ENCODE measurements at places on chromosomes 7 and 10.

GRCh38 chr10:9781666-9782065 is 1236.0 kb upstream of the CELF2 start:
- DNase-seq = no peak

- DNase-seq = no peak
These were observed 182.1 kb upstream of the NAMPT start for GRCh38 chr7:106466867-106467266.

DNA sequence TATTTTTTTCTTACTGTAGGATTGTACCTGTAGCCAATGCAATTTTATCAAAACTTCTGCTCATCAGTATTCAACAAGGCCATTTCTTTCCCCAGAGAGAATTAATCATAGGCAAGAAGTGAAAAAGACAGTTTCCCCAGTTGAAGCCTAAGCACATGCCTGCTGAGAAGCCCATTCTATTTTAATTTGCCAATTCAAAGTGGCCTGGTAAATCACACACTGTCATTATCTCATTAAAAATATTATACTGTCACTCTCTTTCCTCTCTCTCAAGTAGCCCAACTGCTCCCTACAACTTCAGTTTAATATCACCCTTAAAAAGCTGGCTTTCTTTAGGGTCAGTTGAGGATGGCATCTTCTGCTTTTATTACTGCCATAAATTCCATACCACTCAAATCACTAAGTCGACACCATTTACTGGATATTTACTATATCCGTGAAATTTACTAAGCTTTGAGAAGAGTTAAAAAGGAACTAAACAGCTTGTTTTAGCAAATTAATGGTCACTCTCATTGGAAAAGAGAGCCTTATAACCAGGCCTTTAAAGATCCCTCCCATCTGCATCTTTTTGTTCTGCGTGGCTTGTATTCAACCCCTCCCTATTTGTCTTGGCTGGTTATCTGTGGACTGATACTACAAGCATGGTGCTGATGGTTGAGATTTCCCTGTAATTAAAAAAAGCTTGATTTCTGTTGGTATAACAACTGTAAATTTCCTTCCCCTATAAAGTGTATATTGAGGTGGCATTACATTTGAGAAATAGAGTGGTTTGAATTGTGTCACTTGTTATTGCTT is 30.6 kb downstream of the COL28A1 start:
- no peak for DNase-seq

DNA sequence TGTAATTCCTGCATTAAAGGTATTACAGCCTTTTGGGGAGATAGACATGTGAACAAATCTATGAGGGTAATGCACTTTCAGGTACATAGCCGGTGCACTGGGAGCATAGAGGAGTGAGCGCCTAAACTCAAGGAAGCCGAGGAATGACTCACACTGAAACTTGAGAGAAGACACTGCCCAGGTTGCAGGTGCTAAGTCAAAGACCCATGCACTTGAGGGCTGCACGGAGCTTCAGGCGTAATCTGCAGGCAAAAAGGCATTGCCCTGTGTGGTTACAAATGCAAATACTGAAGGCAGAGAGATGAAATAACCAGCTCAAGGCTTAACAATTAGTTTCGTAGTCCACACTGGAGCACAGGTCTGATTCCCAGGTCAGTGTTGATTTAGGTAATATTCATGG is 51.0 kb upstream of the OSBPL3 start:
- no peak for DNase-seq

DNA sequence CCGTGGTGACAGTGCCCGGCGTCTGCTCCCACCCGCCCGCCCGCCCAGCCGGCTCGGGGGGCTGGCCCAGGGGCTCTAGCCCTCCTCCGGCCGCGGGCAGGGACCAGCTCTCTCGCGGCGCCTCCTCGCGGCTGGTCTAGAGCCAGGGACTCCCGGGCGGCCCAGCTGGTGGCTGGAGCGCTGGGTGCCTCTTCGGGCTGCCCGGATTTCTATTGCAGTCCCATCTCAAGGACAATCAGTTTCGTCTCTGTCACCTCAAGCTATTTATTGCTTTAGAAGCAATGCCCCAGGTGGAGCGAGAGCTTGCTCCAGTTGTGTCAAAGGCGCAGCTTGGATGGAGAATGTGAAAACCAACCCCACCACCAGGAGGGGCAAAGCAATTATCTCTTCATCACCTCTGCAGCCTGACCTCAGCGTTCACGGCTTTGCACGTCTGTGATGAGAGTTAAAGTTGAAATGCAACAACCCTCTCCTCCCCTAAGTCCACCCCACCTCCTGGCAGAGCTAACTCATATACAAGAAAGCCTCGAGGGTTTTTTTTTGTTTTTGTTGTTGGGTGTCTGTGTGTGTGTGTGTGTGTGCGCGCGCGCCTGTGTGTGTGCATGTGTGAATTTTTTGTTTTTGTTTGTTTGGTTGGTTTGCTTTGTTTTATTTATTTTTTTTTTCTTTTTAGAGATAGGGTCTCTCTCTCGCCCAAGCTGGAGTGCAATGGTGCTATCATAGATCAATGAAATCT is at the start of gene ITGA8:
Gene ITGA8, minus strand, starts transcription at position 24 of the 736 bp plus-strand sequence. CDS start 151 bp downstream, outside the sequence.
- peak; percentile 90 for DNase-seq

DNA sequence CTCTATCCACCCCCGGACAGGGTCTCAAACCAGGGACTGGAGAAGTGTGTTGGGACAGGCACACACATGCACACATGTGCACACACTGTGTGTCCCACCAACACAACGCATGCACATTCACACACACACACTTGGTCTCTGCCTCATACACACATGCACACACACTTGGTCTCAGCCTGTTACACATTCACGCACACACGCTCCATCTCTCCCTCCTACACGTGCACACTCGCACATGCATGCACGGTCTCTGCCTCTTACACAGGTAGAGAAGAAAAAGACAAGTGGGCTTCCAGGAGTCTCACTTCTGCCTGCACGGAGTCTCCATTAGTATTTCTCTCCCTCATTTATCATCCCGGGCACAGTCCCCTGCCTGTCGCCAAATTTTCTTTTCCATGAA is 171.2 kb downstream of the EBF3 start:
- DNase-seq = no peak

DNA sequence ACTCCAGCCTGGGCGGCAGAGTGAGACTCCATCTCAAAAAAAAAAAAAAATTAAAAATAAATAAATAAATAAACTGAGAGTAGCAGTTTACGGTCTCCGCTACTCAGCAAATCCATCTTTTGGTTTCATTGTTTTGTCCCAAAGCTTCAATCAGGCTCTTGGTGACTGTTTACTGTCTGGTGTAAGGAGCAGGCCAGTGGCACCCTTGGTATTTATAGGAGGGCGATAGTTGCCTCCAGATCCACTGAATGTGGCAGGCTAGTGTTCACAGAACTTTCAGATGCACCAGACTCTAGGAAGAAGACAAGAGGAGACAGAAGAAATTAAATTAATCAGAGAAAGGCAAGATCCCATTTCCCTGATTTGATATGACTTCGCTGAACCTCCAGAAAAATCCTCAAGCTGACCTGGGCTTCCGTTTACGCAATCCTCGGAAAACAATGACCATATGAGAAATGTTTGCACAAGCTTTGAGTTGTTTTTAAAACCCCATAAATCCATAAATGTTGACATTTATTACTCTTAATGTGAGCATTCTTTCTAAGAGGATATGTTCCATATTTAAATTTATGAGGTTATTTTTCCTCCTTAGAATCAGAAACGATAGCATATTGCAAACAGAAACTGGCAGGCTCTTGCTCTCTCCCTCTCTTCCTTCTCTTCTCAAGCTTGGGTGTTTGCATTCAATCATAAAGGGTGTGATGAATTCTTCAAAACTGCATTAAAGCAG is 7.1 kb upstream of the MUC3A start:
- no peak for DNase-seq

- peak; percentile 88 for DNase-seq
These were observed 254.8 kb downstream of the INHBA start for GRCh38 chr7:41448104-41448503.

DNA sequence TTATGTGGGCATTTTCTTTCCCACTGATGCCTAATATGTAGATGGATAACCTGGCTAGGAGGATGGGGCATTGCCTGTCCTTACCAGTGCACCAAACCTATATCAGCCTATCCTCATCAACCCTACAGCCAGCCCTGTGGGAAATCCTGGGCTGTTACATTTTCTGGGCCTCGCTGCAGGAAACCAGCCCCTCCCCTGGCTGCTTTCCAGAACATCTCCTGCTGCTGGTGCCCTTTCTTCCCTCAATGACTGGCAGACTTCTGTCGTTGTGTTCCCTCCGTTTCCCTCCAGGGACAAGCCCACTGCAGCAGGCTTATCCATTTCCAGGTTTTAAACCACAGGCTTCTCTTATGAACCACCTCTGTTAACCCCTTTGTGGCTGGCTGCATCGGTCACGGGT is 486.1 kb upstream of the COBL start:
- no peak for DNase-seq

DNA sequence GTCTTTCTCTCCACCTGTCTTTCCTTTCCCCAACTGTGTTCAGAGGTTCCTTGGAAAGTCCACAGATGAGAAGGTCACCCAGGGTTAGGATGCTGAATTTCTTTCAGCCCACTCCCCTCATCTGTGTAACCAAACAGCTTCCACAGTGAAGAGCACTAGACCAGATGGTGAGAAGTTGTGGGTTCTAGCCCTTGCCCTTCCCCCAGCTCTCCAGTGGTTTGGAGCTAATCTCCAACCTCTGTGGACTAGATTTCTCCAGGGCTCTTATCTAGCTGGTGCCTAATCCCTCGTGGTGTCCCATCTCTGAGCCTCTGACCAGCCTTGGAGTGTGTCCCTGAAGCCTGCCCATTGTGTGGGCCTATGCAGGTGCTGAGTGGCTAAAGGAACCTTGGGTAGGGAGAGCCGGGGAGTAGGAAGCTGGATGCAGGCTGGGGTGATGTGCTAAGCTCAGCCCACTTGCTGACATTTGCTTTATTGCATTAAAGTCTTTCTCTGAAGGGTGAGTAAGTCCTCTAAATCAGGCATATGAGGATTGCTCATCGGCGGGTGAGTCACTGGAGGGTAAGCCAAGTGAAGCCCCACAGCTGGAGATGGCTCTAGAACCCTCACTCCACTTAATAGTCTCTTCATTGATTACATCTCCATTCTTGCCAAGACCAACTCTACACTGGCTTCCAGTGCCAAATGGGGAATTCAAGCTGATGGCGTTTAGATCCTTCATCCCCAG is 14.9 kb downstream of the DUSP5 start:
- peak; percentile 72 for DNase-seq

GRCh38 chr7:78395298-78396036 is 596.9 kb downstream of the PHTF2 start:
- peak; percentile 42 for DNase-seq

GRCh38 chr10:110966146-110966545 is 46.7 kb downstream of the SHOC2 start:
- no peak for DNase-seq

DNA sequence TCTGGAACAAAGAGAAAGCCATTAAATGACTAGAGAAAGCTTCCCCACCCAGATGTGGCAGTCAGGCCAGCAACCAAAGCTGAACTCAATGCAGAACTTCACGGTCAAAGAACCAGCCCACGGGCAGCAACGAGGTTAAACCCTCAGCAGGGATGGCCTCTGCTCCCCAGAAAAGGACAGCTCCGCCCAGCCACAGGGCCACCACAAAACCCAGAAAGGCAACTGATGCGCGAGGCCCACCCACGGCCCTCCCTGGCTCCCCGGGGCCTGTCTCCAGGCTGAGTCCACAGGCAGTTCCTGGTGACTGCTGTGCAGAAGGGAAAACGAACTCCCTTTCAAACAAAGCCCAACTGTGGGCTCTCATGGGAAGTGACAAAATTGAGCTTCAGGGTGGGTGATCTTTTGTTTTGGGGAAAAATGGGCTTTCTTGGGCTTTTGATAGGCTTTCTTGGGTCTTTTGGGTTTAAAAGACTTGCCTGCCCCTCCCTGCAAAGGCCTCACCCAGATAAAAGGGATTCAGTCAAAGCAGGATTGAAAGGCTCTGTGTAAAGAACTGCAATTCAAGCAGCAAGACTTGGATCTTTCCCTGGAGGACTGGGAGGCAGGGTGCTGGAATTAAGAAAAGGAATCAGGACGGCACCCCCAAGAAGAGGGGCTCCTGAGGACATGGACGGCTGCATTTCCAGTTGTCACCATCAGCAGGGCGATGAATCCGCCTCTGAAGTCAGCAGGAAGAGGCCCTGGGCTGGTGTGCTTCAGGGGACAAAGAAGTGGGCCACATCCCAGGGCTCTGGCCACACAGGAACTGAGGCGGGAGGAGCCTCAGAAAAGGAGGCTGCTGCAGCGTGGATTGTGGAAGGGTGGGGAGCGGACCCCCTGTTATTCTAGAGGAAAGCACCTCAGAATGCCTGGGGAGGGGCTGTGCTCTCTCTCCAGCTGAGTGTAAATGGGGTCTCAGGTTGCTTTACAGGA is 209.9 kb downstream of the USP6NL start:
- DNase-seq = no peak

- DNase-seq = no peak
These were observed 11.1 kb upstream of the ACSL5 start for GRCh38 chr10:112362833-112363232.

DNA sequence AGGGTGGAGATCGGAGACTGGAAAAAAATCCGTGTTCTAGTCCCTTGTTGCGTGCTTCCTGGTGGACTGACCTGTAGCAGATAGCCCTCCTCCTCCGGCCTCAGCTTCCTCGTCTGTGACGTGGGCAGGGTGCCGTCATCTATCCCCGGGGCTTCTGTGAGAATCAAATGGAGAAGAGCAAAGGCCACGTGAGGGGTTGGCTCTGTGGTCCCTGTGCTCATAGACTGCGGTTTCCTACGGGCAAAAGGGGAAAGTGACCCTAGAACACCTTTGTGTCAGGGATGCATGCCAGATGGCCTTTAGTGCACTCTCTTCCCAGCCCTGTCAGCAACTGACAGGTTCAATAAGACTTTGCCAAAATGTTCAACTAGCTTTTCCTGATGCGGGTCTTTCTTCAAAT is 33.7 kb downstream of the GRK5 start:
- no peak for DNase-seq

- no peak for DNase-seq
These were observed 38.3 kb upstream of the SRGN start for GRCh38 chr10:69049566-69049961.

- DNase-seq = no peak
These were observed 13.9 kb upstream of the GDF10 start for GRCh38 chr10:47286116-47286505.

- DNase-seq = no peak
These were observed 3.2 kb upstream of the VSTM4 start for GRCh38 chr10:49118430-49119074.

DNA sequence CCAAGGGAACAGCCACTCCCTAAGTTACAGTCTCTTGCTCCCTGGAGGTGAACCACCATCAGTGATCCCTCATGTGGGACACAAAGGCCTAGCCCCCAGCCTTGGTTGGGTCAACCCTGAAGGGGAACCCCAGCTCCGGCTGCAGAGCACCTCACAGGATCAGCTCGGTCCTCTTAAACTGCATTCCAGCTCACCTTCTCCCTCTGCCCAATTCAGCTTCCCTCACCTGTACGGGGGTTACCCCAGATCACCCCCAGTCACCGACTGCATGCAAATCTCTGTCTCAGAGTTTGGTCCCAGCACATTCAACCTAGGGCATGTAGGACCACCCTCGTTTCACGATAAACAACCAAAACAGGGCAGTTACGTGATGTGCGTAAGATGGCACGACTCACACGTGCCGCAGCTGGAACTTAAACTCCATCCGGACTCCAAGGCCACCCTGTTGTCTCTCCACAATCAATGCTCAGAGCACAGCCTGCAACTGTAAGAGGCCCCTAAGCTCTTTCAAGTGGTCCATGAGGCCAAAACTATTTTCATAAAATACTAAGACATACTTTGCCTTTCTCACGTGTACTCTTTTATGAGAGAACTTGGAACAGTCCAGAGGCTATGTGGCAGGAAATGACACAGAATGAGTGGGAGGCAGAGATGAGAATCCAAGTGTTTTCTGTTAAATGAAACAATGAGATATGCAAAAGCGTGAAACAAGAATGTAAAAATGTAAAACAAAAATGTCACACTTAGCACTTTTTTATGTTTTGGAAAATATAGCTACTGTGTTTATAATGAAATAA is 285.2 kb downstream of the PTPRN2 start:
- no peak for DNase-seq

- no peak for DNase-seq
These were observed 5.7 kb downstream of the AQP1 start for GRCh38 chr7:30917216-30917893.
